ENCODE measurements at places on chromosomes 5 and 9. TPM values are rescaled to one million over a fixed set of nuclear protein-coding genes. Genes with fewer than 3 reads are reported as not detected.

NR2F1 gene
- 41.5 TPM for total RNA-seq

PAPPA gene
- total RNA-seq: under 0.01 TPM

RANBP17 gene
- total RNA-seq: 4.5 TPM

IL4 gene
- not detected for total RNA-seq

RABGAP1 gene
- total RNA-seq: 34.4 TPM

RNF224 gene
- total RNA-seq: not detected

Measured in dermis microvascular lymphatic vessel endothelial cell (primary cell).